ENCODE measurements at places on chromosomes 11 and 22. TPM values are rescaled to one million over a fixed set of nuclear protein-coding genes. Genes with fewer than 3 reads are reported as not detected.
A peak's percentile ranks its signal among the peaks of the same experiment; 100 is the strongest.

The PRODH gene
- not detected for total RNA-seq

The ELF5 gene
- 0.30 TPM for total RNA-seq

The KCTD14 gene
- 11.4 TPM for total RNA-seq

GRCh38 chr11:70431611-70432010, 33.3 kb downstream of the CTTN start:
- DNase-seq, result no peak

GRCh38 chr11:122267602-122268001, 151.6 kb upstream of the BLID start:
- DNase-seq, result peak; percentile 85

The TMA7B gene
- not detected for total RNA-seq

GRCh38 chr11:2898366-2899079, 12.9 kb upstream of the CDKN1C start:
- DNase-seq, result peak; percentile 93

The HOATZ gene
- not detected for total RNA-seq
